GF-D8 (cell line): ENCODE measurements at places on chromosomes 2 and 18.

DNA sequence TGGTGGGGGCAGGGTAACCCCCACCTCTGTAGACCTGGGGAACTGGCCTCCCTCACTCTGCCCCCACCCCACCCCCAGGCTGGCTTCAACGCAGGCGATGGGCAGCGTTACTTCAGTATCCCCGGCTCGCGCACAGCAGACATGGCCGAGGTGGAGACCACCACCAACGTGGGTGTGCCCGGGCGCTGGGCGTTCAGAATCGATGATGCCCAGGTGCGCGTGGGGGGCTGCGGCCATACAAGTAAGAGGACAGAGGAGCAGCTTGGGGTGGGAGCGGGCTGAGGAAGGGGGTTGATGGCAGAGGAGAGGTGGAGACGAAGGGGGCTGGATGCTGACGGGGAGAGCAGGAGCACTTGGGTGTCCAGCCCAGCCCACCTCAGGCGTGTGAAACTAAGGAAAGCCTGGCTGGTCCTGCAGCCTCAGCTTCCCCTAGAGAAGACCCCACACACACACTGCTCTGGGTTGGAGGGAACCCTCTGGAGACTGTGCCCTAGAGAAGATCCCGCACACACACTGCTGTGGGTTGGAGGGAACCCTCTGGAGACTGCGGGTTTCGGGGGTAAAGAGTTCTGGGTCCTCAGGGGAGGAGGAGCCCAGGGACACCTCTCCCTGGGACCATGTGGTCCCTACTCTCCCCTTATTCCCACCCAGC lies 36.2 kb downstream of the SNED1 start:
- no peak for DNase-seq

- DNase-seq: no peak
These were observed 198.7 kb downstream of the DOK6 start for GRCh38 chr18:69599377-69599776.

DNA sequence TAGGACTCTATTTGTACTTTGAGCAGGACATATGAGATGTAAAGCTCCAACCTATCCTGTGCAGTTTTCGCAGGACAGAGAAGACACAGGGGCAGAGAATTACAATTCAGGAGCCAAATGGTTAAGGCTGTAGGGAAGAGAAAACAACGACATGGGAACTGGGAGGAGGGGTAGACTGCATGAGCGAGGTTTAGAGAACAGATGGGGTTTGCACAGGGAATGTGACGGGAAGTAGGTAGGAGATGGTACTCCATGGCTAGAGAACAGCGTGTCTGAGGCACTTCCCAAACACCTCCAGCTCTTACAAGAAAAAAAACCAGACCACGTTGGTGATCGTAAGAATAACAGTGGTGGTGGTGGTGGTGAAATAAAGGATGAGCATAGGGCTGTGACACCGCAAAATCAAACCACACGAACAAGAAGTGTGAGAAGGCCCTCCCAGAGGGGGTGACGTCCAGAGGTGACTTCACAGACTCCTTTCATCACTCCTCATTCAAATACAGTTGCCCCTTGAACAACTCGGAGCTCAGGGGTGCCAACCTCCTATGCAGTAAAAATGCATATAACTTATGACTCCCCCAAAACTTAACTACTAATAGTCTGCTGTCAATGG lies 92.7 kb downstream of the FARSB start:
- no peak for DNase-seq

- DNase-seq: no peak
These were observed 84.9 kb downstream of the METTL4 start for GRCh38 chr18:2486426-2486825.

DNA sequence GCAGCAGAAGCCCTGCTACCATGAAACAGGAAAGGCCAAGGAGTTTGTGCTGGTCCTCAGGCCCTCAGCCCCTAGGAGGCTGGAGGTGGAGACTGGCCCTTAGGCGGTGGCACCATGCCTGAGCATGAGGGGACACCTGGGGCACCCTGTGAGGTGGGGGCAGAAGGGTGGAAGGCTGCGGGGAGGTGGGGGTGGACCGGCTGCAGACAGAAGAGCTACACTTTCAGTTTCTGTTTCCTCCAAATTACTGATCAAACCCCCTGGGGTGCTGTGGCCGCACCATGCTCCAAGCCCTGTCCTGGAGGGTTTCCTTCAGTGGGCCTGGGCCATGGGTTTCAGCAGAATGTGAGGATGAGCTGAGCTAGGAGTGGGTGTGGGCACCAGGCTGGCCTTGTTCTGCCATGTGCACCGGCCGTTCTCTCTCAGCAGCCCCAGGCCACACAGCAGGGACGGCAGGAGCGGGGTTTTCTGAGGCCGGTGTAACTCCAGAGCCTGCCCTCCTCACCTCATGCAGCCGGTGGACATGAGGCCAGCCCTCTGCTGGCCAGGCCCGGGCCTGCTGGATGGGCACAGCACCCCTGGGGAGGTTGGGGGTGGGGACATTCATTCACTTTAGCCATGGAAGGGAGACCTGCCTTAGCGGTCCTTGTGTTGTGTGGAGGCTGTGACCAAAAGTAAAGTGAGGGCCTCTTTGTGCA lies 51.5 kb downstream of the PLEKHB2 start:
- DNase-seq: no peak

- DNase-seq: no peak
These were observed 240.6 kb upstream of the NT5C1B start for GRCh38 chr2:18829976-18830375.

DNA sequence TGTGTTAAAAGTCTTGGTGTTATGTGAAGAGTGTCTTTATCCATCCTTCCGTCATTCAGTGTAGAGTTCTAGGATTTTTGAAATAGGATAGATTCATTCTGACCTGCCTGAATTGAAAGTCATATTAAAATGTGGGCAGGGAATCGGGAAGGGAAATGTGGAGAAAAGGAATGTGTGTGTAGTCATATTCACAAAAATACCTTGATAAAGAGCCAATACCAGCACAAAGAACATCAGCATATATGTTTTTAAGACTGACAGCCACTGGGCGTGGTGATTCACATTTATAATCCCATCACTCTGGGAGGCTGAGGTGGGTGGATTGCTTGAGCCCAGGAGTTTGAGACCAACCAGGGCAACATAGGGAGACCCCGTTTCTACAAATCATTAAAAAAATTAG lies 188.1 kb downstream of the CAMKMT start:
- no peak for DNase-seq

DNA sequence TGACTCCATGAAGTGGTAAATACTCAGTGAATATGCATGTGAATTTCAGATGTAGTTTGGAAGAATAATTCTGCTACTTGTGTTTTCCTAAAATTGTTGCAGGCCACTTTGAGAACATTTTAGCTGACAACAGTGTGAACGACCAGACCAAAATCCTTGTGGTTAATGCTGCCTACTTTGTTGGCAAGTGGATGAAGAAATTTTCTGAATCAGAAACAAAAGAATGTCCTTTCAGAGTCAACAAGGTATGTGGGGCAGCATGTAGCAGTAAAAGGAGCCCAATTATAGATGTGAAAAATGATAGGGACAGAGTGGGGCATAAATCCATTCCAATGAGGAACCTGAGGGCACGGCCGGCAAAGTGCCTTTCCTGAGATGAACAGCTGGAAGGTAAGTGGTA lies 16.1 kb downstream of the SERPINB5 start:
- no peak for DNase-seq

DNA sequence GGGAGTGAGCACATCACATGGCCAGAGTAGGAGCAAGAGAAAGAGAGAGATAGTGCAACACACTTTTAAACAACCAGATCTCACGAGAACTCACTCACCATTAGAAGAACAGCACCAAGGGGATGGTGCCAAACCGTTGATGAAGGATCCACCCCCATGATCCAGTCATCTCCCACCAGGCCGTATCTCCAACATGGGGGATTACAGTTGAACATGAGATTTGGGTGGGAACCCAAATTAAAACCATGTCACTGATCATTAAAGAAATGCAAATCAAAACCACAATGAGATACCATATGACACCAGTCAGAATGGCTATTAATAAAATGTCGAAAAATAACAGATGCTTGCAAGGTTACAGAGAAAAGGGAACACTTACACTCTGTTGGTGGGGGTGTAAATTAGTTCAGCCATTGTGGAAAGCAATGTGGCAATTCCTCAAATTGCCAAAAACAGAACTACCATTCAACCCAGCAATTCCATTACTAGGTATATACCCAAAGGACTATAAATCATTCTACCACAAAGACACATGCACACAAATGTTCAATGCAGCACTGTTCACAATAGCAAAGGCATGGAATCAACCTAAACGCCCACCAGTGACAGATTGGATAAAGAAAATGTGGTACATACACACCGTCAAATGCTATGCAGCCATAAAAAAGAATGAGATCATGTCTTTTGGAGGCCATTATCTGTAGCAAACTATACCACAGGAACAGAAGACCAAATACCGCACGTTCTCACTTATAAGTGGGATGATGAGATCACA lies 137.1 kb downstream of the COL6A3 start:
- DNase-seq: no peak

GRCh38 chr2:241547781-241548450 lies 10.6 kb upstream of the BOK start:
- DNase-seq: no peak

- no peak for DNase-seq
These were observed 4.7 kb upstream of the HPCAL1 start for GRCh38 chr2:10297959-10298531.

GRCh38 chr18:58177896-58178470 lies 134.0 kb downstream of the NEDD4L start:
- no peak for DNase-seq

- DNase-seq: no peak
These were observed 324.3 kb upstream of the PKDCC start for GRCh38 chr2:41723526-41723925.

GRCh38 chr2:235669983-235670962 lies 176.4 kb downstream of the AGAP1 start:
- DNase-seq: no peak

GRCh38 chr2:138418453-138418852 lies 83.1 kb upstream of the SPOPL start:
- no peak for DNase-seq

GRCh38 chr18:78587096-78587495 lies 392.5 kb upstream of the SALL3 start:
- DNase-seq: no peak

DNA sequence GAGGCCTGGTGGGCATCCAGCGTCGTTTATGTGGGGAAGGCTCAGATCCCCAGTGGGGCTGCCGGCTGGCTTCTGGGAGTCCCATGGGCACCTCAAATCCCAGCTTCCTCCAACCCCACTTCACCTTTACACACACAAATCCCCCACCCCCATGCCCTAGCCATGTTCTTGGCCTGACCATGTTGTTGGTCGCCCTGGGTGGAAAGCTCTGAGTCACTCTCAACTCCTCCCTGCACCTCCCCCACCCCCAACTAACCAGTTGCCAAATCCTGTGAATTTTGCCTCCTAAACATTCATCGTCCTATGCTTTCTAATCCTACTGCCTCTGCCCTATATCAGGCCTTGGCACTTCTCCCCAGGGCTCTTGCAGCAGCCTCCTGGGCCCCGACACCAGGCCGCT lies 6.4 kb downstream of the TNS1 start:
- DNase-seq: no peak

DNA sequence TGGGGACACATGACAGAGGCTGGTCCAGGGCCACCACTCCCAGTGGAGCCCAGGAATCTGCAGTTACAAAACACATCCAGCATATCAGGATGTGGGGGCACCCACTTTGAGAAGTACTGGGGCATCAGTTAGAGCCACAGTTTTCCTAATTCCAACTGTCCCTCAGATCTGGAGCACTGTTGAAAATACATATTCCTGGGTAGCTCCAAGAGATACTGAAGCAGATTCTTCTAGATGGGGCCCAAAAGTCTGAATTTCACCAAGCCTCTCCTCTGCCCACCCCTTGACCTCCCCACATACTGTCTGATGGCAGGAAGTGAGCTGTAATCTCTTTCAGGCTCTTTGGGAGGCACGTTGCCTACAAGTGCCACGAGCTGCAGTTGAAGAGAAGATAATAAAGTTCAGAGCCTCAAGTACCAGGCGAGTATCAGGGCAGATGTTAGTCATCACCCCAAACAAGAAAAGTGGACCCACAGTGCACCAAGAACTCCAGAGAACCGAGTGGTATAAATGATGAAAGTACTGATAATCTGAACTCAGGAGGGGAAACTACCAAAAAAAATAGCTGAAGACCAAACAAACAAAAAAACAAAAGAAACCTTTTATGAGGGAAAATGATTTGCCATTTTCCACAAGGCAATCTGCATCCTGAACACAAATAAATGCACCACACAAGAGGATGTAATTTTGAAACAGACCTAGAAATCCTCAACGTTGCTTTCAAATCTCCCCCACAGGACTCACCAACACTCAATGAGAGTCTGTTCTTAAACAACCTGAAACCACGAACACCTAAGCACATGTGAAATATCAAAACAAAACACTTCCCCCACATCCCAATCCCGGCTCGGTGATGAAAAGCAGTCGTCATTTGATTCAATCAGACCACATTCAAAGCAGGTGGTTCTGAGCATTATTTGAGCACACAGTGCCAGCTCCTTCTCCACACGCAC lies 98.7 kb downstream of the TCF4 start:
- DNase-seq: no peak

- DNase-seq: no peak
These were observed 206.5 kb downstream of the SETBP1 start for GRCh38 chr18:44887227-44887631.

DNA sequence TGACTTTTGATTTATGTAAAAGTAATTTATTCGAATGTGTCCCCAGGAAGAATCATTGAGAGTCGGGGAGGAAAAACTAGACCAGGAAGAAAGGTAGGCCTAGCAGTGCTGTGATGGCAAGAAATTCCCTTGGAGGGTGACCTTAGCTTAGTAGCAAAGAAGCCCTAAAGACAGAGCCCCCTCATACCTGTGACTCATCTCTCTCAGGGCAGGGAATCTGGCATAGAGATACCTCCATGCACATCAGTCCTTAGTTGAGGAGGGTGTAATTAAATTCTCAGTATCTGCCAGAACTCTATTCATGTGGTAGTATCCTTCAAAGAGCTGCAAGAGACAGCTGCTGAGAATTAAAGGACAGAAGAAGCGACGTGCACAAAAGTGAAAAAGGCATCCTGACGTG lies 360.3 kb downstream of the FBXO15 start:
- no peak for DNase-seq

DNA sequence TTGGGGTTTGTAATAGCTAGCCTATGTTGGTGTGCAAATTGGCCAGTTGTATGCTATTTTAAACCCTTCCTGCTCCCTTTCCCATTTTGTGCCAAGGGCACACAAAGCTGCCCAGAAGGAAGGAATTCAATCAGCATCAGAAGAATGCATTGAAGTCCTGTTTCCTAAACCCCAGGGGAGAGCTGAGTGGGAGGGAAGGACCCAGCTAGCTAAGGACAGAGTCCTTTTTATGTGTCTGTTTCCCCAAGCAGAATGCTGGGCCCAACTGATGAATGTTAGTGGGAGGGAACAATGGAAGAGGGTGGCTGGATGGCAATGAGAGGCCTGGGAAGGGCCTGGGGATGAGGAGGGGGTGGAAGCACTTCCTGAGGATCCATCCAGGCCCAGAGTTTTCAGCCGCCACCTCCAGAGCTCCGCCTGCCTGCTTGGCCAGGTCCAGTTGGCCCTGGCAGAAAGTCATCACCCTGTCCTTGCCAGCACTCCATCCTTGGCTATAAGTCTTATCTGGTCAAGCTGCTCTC lies 32.7 kb downstream of the MEX3C start:
- DNase-seq: no peak

- no peak for DNase-seq
These were observed 2.1 kb downstream of the CAPN10 start for GRCh38 chr2:240588669-240589068.
